ENCODE measurements at places on chromosomes 12 and 14.

DNA sequence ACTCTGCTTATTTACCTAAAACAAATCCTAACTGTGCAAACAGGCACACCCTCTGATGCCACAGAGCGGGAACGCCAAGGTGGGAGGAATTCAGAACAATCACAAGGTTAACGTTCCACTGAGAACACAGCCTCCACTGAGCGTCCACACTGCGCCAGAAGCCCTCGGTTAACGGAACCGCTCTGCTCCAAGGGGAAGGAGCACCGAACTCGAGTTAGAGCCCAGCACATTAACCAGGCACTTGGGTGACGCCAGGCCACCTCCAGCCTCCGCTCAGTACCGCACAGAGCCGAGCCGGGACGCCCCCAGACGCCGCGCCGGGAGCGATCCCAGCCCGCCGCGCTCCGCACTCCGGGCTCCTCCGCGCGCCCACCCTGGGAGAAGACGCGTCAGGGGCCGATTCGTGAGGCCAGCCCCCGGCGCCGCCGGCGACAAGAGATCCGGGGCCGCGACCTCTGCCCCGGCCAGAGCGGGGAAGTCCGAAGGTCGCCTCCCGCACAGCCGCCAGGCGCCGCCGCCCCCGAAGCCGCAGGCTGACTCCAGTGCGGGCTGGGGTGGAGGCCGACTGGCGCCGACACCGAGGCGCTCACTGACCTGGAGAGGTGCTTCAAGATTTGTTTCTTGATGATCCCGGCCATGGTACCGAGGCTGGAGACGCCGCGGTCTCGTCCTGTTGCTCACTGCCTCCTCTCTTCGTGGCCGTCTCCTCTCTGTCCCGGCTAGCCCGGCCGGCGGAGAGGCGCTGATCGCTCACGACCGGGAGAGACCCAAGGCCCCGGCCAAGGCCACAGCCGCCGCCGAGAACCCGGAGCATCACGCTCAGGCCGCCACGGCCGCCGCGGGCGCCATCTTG lies 450 bp downstream of the BLTP3B start:
- DNase-seq, result no peak

- DNase-seq, result no peak
Observed at GRCh38 chr14:68036202-68036601, 216.6 kb downstream of the RAD51B start.

DNA sequence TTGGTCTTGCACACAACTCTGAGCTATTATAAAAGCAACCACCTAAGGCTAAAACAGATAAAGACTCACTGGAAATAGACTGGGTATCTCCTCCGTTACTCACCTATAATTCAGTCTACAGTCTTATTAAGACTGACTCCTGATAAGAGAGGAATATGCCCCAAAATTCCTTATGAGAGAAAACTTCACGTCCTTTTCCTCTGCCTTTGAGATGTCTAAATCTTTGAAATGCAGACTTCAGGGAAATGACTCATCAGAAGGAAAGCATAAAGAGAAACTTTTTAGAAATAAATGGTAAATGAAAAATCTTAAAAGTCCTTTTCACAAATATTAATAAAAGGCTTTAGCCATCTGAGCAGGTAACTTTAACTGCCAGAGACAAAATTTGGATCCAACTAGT lies 187.5 kb upstream of the RTL1 start:
- no peak for DNase-seq

DNA sequence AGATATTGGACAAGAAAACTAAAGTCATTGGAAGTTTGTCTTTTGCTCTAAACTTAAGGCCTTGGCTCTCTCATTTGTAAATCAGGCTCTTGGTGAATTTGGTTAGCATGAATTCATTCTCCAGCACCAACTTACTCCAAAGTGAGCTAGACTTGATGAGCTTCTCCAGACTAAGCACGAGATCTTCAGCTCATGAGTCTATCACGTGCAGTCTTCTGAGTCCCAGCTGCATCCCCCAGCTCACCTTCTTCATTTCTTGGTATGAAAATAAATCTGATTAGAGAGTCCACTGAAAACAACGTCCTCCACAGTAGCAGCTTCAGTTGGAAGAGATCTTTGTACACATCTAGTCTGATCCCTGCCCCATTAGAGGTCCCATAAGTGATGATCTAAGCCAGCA lies 52.5 kb upstream of the DDX11 start:
- no peak for DNase-seq

- peak; percentile 94 for DNase-seq
Observed at GRCh38 chr14:96268431-96269358, 12.7 kb downstream of the BDKRB1 start.

- no peak for DNase-seq
Observed at GRCh38 chr12:30753751-30754382, 884 bp downstream of the CAPRIN2 start.

- DNase-seq, result no peak
Observed at GRCh38 chr14:29232711-29233110, 466.1 kb downstream of the FOXG1 start.

GRCh38 chr12:94855853-94856252 lies 147.6 kb downstream of the NDUFA12 start:
- no peak for DNase-seq

DNA sequence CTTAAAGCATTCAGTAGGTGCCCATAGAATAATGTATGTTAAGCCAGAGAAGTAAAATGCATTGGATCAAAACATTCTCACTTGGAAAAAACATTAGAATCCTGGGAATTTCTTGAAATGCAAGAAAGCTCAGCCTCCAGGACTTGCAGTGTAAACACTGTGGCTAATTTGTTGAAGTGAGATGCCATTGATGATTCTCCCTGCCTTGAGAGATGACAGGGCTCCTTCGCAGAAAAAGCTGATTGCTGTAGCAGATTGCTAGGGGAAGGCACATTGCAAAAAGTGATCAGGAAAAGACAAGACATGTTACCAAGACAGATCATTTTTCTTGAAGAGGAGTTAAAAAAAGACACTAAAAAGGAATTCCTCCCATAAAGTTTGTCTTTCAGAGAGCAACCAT lies 204.2 kb upstream of the HMGA2 start:
- no peak for DNase-seq

DNA sequence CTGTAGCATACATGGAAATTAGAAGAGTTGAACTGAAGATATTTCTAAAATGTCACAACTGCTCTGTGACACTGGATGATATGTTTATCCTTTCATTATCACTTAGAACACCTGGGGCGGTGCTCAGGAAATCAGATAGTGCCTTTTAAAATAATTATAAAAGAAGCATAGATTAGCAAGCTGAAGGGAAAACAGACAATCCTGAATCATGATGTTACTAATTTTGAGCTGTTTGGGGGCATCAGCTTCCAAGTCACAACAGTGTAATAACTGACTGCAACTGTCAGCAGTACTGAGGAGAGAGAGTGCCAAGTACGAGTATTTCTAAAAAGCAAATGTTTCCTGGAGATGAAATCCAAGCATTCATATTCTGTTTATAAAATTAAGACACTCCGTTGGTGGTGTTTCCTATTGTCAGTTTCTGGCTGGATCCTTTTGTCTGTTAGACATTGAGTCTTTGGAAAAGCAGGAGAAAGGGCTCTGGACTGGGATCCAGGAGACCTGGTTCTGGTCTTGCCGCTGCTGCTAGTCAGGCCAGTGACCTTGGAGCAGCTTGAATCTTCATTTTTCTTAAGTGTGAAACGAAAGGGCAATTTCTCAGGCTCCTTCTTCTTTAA lies 380.1 kb downstream of the EGLN3 start:
- no peak for DNase-seq

- DNase-seq, result no peak
Observed at GRCh38 chr12:12788675-12789368, 3.4 kb downstream of the APOLD1 start.

DNA sequence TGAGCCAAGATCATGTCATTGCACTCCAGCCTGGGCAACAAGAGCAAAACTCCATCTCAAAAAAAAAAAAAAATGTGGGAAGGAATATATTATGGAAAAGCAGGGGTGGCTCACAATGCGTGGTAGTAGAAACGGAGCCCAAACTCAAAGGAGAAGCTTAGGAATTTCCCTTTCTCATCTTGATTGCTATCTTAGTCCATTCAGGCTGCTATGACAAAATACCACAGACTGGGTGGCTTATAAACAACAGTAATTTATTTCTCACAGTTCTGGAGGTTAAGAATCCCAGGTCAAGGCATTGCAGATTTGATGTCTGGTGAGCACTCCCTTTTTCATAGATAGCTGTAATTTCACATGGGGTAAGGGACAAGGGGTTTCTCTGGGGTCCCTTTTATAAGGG lies 153.8 kb upstream of the KRR1 start:
- DNase-seq, result no peak

- no peak for DNase-seq
Observed at GRCh38 chr12:121930862-121931261, 12.5 kb downstream of the CFAP251 start.

GRCh38 chr12:89185181-89185580 lies 167.1 kb downstream of the DUSP6 start:
- no peak for DNase-seq

DNA sequence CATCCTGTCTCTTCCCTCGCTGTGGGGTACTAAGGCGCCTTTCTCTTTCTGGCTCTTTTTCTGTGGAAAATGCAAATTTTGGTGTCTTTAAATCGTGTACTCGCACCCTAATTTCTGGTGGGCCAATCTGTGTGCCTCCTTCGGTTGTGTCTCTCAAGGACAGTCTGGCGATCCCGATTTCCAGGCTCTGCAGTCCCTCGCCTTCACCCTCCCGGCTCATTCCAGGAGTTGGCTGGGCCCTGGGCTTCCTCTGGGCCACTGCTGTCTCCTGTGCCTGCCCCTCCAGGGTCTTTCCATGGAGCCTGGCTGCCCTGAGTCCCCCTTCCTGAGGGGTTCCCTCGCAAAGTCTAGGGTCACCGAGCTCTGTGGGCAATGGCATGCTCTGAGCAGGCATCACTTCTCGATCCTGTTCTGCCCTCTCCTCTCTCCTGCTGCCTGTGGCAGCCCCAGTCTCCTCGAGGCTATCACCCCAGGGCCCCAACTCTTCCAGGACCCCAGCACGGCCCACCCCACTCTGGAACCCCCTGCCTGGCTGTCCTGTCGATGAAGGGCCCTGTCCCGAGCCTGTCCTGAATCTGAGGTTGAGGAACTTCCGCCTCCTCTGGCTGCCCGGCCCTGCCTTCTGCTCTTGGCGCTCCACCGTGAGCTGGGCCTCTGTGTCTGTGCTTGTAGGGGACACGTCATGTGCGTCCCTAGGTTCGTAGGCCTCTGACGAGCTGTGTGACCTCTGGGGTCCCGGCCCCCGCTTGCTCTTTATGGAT lies 24.1 kb downstream of the AHNAK2 start:
- no peak for DNase-seq

DNA sequence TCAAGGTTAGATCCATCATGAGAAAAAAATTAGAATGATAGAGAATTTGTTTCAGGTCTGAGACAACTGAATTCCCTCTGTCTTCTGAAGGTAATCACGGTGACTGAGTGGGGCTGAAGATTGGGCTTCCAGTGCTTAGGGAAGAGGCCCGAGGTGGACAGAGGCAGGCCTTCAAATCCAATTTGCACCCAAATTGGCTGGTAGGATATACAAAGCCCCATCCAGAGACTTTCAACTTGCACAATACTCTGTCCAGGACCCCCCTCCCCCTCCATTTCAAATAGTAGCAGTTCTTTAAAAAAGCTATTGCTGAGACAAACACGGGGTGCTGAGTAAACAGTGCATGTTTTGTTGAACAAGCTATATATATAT lies 3.6 kb upstream of the FOXG1 start:
- no peak for DNase-seq

DNA sequence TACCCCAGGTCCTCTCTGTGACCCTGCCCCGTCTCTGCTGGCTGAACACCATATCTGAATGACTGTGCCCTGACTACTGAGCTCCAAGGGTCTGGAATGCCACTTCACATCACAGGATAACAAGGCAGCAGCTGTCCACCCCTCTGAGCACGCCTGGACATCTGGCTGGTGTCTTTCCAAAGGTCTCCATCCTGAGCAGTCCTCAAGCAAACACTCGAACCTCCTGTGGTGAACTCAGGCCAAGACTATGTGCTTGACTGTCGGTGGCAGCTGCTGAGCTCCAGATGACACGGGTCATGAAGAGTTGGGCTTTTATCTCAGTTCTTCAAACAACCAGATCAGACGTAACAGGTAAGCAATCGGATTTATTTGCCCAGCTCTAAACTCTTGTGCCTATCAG lies 117.2 kb upstream of the BCL2L14 start:
- no peak for DNase-seq

DNA sequence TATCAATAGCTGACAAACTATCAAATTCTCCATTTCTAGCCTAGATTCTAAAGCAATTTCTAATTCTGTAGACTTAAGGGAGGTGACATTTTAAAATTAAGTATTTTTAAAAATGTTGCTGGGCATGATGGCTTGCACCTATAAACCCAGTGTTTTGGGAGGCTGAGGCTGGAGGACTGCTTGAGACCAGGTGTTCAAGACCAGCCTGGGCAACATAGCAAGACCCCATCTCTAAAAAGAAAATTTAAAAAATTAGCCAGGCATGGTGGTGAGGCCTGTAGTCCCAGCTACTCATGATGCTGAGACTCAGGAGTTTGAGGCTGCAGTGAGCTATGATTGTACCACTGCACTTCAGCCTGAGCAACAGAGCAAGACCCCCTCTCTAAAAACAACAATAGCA lies 15.1 kb downstream of the MGST1 start:
- no peak for DNase-seq

DNA sequence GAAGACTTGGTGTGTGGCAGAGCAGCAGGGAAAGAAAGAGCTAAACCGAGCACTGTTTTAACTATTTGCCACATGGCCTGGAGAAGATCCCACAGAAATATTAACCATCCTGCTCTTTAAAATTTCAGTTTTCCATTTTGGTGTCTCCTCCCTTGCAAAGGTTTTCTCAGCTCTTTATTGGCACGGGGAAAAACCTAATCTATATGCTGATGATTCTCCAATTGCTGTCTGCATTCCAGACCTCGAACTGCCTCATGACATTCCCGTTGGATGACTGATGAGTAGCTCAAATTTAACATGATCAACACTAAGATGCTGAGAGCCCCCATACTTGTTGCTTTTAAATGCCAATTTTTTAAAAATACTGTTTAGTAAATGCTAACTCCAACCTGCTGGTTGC lies 115.0 kb downstream of the EMP1 start:
- no peak for DNase-seq

DNA sequence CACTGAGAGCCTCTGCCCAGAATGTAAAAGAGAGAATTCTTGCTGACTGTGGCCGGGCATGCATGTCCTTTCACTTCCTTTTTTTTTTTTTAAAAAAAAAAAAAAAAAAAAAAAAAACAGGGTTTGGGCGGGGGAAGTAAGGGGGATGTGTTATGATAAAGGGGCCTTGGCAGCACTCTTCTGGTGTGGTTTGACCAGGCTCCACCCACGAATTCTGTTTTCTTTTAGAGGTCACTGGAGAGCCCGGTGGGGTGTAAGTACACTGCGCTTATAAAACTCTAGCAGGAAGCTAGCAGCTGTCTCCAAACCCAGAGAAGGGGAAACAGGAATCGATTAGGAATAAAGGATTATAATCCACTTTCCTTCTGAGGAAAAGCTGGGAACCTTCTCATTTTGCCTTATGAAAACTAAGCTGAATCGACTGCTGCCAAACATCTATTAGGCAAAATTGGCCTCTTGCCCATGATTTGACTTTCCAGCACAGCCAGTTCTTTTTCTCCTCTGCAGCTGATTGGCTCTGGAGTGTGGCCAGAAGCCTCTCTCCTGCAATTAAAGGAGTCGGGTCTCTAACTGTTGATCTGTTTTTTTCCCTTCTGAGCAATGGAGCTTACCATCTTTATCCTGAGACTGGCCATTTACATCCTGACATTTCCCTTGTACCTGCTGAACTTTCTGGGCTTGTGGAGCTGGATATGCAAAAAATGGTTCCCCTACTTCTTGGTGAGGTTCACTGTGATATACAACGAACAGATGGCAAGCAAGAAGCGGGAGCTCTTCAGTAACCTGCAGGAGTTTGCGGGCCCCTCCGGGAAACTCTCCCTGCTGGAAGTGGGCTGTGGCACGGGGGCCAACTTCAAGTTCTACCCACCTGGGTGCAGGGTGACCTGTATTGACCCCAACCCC lies 27.7 kb upstream of the HIGD1C start:
- peak; percentile 61 for DNase-seq
